Mammary microvascular endothelial cell (primary cell): ENCODE measurements at places on chromosomes 16 and 17. TPM values are rescaled to one million over a fixed set of nuclear protein-coding genes. Genes with fewer than 3 reads are reported as not detected.

Gene KRT40
- not detected in 2 replicates for total RNA-seq

Gene SLC16A6
- 0.20 and 0.74 TPM in 2 replicates for total RNA-seq

Gene KCNJ18
- total RNA-seq: not detected in 2 replicates

Gene RAMP2
- 9.6 and 14.4 TPM in 2 replicates for total RNA-seq

Gene MMP25
- under 0.01 and 0.15 TPM in 2 replicates for total RNA-seq

Gene TRPV3
- not detected in 2 replicates for total RNA-seq

Gene NPW
- 2.5 and 3.1 TPM in 2 replicates for total RNA-seq

Gene CCDC137
- 21.9 and 22.1 TPM in 2 replicates for total RNA-seq

Gene CACNG3
- total RNA-seq: not detected in 2 replicates

Gene HAGH
- 106 and 119 TPM in 2 replicates for total RNA-seq

Gene GP1BA
- total RNA-seq: 0.05 TPM in 1 of 2 replicates, not detected in the other

Gene MYH1
- not detected in 2 replicates for total RNA-seq

Gene RTN4RL1
- 0.10 TPM in 1 of 2 replicates, not detected in the other for total RNA-seq

Gene LGALS9B
- not detected in 2 replicates for total RNA-seq

Gene CCL3
- total RNA-seq: not detected in 2 replicates

Gene PLXDC1
- not detected in 2 replicates for total RNA-seq

Gene MYH2
- not detected in 2 replicates for total RNA-seq

Gene SPATA20
- 63.4 and 103 TPM in 2 replicates for total RNA-seq
